ENCODE measurements at places on chromosomes 2 and 18.

DNA sequence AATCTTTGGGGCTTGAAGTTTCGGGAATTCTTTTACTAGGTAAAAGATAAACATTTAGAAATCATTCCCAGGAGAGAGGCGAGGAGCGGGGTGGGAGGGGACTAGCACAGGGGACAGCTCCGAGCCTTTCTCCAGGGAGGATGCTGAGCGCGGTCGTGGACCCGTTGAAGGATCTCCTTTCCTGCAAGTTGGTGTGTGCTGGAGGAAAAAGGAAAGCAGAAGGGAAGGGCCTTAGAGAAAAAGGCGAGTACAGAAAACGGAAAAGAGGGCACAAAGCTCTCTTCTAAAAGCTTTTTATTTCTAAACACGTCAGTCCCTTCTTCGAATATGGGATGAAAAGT lies 640 bp downstream of the SLC39A6 start:
- no peak for DNase-seq

GRCh38 chr2:36667931-36668330 lies 28.6 kb upstream of the VIT start:
- DNase-seq, result no peak

DNA sequence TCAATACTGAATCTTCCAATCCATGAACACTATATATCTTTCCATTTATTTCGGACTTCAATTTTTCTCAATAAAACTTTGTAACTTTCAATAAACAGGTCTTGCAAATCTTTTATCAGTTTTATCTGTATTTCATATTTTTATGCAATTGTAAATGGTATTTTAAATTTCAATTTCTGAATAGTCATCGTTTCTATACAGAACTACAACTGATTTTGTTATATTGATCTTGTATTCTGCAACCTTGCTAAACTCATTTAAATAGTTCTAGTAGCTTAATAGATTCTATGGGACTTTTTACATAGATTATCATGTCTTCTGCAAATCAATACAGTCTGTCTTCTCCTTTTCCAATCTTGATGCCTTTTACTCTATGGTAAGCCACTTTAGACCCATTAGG lies 90.4 kb downstream of the FAM228A start:
- no peak for DNase-seq

DNA sequence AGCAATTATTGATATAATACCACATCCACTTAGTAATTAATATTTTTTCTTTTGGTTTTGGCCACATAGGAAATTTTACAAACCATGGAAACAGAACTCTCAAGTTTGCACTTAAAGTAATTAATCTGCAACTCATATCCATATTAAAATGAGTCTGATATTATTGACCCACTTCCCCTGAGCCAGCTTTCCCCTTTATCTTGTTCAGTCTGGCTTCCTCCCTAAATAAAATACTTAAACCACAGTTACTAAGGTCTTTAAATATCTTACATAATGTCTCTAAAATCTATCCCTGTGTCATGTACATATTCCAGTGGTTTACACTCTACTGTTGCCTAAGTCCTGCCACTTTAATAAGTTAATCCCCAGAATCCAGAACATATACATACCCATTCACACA lies 564.9 kb upstream of the FSHR start:
- no peak for DNase-seq

DNA sequence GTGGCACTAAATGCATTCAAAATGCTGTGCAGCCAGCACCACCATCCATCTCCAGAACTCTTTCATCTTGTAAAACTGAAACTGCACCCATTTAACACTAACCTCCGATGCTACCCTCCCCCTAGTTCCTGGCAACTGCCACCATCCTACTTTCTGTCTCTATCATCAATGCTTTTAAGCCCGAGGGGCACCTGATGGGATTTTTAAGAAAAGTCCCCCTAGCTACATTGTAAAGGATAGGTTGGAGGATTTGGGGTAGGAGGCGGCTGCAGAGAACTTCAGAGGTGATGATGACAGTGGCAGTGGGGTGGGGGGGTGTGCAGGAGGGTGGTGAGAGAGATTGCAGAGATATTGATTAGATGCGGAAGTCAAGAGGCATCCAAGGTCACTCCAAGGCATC lies 10.8 kb upstream of the YWHAQ start:
- DNase-seq, result no peak

DNA sequence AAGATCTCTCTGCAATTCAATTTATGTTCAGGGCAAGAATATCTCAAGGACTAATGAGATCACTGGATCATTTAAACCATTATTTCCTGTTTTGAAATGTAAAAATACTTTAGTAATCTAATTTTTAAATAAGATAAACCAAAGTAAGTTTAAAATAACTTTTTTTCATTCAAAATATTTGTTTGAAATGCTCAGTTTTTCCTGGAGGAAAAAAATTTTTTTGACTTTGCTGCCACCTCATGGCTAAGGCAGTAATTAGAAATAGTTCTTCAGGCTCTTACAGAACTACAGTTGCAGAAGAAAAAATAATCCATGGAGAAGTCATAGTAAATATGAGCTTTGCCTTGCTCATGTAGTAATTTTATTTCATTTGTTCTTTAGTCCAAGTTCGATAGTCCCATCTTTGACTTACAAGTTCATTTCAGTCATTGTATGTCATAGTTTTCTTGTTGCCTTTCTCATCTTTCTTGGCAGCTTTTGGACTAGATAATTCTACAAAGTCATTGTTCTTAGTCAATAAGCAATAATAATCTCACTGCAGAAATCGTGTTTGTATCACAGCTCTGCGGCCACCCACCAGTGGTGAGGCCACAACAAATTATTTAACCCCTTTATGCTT lies 127.4 kb downstream of the DPP4 start:
- no peak for DNase-seq

- peak; percentile 74 for DNase-seq
These were observed 63.9 kb upstream of the ASAP2 start for GRCh38 chr2:9142551-9143263.

DNA sequence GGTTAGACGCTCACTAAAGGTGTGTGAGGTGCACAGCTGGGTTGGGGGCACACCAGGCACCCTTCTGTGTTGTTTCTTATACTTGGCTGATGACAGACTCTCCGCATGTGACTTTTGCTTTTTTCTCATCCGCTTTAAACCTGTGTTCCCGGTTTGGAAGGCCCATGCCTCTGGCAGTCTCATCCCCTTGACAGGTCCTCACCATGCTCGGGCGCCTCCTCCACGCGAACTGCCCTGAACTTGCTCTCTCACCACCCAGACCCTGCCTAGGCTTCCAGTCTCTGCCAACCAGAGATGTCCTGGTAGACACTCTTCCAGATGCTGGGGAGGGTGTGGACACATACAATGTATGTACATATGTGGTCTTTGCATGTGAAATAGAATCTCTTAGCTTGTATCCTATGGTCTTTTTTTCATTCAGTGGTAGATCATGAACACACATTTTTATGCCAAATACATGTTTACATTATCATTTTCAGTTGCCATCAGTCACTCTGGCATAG lies 79.8 kb downstream of the LIMS1 start:
- DNase-seq, result no peak

- DNase-seq, result no peak
These were observed 4.0 kb downstream of the BAZ2B start for GRCh38 chr2:159612255-159612901.

- no peak for DNase-seq
These were observed 301.7 kb downstream of the TCF4 start for GRCh38 chr18:55286257-55286825.

DNA sequence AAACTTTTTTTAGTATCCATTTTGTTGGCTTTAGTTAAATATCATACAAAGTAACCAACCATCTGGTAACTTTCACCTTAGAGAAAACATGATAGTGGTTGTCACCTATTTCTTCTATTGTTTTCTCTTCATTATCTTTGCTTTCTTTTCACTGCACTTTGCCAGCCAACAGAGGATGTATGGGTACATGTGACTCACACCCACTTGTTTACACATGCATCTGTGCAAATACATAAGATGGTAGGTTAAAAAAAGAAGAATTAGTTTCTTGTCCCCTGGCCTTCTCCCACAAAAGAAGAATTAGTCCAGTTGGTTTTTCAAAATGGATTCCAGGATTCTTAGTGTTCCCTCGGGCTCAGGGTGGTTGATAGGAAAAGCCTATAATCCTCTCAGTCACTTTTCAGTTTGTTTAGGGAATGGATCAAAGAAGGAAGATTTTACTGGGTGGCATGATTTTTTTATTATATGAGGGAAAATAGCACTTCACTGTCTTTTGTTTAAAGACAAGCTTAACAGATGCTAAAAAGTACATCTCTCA lies 46.6 kb downstream of the CDK15 start:
- DNase-seq, result no peak

- DNase-seq, result no peak
These were observed 11.0 kb downstream of the FIGLA start for GRCh38 chr2:70779491-70779890.

DNA sequence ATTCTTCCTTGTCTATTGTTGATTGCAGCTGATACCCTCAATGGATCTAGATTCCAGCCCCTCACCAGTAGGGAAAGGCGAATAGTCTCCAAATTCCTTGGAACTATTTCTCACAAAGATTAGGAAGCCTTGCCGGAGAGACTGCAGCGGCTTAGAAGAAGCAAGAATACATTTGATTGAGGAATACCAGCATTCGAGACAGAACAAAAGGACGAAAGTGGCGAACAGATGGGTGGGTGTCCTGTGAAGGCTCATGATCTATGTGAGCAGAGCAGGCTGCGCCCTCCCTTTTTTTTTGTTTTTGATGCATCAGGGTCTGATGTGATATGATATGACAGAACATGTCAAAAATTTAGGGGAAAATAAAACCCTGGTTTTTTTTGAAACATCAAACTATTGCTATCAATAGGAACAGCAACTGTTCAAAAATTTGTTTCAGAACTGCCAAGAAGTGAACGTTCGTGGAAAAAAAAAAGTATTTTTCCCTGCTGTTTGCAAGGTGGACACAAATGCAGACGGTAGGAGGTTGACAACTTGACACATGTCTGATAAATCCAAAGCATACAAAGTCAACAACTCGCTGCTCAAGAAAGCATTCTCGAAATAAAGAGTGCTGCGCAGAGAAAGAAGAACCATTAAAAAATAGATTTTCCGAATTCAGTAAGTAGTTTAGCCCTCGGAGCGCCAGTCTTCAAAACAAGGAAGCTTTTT lies 49.1 kb downstream of the PTGR3 start:
- no peak for DNase-seq

- no peak for DNase-seq
These were observed 266.8 kb upstream of the SMIM21 start for GRCh38 chr18:75694292-75694691.

GRCh38 chr2:727071-727470 lies 49.9 kb upstream of the TMEM18 start:
- DNase-seq, result no peak

DNA sequence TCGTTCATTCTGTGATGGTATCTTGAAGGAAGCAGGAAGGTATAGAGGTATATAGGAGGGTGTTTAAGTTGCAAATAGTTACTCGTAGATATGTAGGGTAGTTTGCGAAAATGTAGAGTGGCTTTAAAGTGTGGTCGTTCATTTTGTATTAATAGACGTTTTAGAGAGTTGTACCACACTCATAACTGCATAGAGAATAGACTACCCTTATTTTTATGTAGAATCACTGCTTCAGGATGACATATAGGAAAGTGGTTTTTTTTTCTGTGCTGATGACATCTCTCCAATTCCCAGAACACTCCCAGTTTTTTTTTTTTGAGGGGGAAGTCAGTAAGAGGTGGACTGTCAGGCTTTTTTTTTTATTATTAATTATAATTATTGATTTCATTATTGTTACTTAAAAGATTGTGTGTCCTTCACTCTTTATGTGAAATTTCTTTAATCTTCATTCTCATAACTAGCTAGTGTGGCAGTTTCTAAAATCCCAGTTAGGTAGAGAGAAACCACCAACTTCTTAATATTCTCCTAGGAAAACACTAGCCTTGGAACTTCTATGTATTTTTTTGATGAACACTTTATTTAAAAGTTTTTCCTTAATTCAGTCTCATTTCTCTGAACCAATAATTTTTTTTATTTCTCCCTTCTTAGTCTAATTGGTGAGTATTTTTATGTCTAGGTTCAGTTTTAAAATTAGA lies 1.5 kb downstream of the ACTR3 start:
- no peak for DNase-seq

DNA sequence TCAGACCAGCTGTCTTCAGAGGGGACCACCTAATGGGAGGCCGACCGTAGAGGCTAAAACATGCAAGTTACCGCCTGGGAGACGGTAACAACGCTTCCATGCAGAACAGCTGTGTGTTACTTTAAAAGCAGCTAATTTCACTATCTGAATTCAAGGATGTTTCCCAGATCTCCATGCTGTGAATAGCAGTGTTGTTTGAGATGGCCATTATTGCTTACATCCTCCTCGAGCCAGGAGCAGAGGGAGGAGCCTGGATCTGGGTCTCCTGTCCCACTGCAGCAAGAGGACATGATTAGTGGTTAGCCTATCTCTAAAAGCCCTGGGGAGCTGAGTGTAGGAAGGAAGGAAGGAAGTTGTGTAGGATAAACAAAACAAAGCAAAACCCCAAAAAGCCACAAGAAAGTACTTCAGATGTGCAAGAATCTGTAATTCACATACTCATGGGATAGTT lies 50.9 kb downstream of the ACTR2 start:
- DNase-seq, result no peak

GRCh38 chr2:24085200-24085489 lies 511 bp upstream of the TP53I3 start:
- DNase-seq, result no peak

- no peak for DNase-seq
These were observed 42.1 kb downstream of the RND3 start for GRCh38 chr2:150445398-150445797.

GRCh38 chr2:173991856-173992588 lies 26.8 kb upstream of the SP3 start:
- DNase-seq, result no peak

- no peak for DNase-seq
These were observed 47.7 kb downstream of the RAPGEF4 start for GRCh38 chr2:172783165-172783898.

Data from stimulated activated CD8-positive, alpha-beta memory T cell treated with anti-CD3 and anti-CD28 coated beads, Interleukin-2, amount 100 ng/mL, for 48 hours (primary cell).